ENCODE measurements at places on chromosomes 6 and 20.

- no peak for ATAC-seq
Observed at GRCh38 chr6:87250019-87250418, 72.4 kb upstream of the SMIM8 start.

DNA sequence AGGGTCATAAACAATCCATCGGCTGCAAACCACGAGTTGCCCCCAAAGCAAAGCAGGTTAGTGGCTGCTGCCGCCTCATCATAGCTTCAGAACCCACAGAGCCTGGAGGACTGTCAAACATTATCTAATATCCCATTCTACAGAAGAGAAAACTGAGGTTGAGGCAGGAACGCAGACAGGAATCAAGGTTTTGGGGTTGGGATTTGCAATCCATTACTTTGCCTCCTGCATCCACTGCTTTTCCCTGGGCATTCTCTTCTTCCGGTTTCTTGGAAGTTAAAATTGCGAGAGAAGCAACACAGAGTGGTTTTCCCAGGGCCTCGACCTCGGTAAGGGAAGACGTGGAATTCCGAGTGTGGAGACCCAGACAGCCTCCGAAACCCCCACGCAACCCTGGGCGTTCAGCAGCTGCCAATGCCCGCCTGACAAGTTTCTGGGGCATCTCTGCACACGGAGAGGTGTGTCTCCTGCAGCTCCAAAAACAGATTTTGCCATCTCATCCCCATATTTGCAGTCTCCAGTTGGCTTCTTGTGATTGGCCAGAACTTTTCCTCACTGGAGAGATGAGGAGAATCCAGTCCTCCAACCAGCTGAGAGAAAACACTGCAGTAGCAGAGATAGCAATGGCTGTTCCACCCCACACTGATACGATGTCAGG is 45.5 kb upstream of the SNAP25 start:
- no peak for ATAC-seq

DNA sequence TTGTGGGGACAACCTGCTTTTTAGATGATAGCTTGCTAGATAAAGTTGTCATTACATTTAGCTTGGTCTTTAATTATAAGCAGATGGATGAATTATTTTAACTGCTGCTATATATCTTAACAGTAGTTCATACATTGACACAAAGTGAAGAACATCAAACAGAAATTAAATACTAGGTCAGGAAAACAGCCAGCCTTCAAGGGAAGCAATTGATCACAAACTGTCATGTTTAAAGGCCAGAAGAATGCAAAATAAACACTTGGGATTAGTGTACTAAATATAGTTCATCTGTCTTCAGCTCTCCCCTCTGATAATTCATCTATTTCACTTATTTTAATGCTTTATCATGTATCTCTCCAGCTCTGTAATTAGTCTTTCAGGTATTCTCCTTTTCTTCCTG is 225.1 kb upstream of the FERMT1 start:
- no peak for ATAC-seq

DNA sequence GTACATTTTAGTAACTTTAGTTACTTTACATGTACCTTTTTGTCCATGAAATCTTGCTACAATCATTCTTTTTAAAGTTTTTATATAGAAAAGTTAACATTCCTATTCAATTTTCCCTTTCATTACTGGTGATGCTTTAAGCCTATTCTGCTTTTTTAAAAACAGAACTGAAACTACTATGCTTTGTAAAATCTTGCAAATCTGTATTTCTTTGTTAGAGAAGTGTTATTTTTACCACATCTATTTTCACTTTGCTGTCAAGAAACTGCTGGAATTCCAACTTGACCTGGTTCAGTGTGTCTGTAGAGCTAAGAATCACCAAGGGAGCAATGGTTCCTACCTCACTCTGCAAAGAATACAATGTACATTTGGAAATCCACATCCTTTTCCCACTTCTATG is 21.8 kb upstream of the SAMD5 start:
- no peak for ATAC-seq

- ATAC-seq, result no peak
Observed at GRCh38 chr6:154638369-154638768, 94.8 kb upstream of the SCAF8 start.

DNA sequence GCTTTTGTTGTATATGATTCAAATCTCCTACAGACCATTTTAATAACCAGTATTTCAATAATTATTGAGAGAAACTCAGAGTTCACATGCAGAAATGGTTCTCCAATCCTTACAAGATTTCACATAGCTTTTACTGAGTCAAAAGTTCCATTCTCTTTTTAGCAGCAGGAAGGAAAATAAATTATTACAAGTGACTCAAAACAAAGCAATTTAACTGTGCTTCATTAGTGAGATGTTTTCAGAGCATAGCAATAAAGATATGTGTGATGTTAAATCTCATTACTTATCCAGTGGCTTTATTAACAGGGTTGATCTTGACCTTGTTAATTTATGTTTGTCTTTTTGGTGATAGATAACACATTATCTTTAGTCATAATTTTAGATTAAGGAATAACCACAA is 22.0 kb downstream of the KIF13A start:
- ATAC-seq, result no peak
